ENCODE measurements at places on chromosomes 6 and 20.

GRCh38 chr20:22924949-22925612 is 110.0 kb upstream of the SSTR4 start:
- no peak for DNase-seq

GRCh38 chr6:15316754-15317153 is 70.9 kb downstream of the JARID2 start:
- DNase-seq = no peak

DNA sequence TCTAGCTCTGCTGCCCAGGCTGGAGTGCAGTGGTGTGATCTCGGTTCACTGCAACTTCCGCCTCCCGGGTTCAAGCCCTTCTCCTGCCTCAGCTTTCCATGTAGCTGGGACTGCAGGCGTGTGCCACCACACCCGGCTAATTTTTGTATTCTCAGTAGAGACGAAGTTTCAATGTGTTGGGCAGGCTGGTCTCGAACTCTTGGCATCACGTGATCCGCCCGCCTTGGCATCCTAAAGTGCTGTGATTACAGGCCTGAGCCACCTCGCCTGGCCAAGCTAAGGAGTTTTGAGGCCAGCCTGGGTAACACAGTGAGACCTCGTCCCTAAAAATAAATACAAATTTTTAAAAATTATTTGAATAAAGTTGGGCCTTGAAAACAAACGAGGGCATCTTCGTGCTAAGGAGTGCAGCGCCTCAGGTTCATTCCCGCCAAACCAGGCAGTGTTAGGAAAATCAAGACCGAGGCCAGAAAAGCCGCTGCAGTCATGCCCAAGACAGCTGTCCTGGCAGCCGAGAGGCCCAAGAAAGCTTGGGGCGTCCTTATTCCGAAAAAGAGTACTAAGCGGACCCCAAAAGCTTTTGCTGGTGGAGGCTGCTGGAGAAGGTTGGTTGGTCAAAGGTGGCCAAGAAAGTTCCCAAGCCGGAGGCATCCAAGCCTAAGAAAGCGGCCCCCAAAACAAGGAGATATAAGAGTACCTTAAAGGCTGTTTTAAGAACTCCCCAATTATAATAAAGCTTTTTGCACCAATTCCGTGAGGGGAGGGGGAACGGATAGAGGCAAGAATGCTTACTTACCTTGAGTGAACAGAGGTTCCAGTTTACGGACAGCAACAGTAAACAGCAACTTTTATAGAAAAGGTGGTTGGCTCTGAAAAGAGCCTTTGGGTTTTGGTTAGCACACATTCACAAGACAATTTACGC is 109.0 kb downstream of the HFE start:
- no peak for DNase-seq

GRCh38 chr6:7154341-7155139 is 46.8 kb downstream of the RREB1 start:
- no peak for DNase-seq

DNA sequence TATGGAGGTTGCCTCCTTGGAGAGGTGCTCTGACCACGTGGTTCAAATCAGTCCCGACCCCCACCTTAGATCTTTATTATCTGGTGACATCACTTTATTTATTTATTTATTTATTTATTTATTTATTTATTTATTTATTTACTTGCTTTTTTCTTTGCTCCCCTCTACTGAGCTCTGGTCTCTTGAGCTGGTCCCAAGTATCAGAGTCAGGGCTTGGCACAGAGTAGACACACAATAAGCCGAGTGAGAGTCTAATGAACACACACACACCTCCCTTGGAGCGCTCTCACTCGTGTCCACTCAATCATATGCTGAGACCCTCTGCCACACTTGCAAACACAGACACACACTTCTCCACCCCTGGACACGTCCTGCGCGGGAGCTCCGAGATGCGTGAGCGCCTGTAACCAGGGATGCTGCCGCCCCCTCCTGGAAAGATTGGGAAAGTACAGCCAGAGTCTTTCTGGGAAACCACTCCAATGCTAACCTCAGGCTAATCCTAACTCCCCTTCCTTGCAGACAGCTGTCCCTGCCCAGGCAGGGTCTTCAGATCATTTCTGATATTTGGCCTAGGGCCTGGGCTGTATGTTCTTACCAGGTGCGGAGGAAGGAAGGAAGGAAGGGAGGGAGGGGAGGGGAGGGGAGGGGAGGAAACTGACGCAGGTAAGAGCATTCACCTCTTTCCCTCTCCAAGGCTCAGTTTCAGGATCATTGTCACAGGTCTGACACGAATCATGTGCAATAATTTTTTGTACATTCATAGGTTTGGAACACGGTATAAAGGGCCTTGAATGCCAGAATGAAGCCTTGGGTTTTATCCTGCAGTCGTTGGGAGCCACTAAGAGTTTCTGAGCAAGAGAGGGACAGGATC is 70.9 kb downstream of the STK35 start:
- peak; percentile 64 for DNase-seq

- no peak for DNase-seq
Measured at GRCh38 chr6:4962905-4963304, 40.9 kb downstream of the RPP40 start.

GRCh38 chr20:32832664-32833063 is 12.9 kb downstream of the MAPRE1 start:
- no peak for DNase-seq

DNA sequence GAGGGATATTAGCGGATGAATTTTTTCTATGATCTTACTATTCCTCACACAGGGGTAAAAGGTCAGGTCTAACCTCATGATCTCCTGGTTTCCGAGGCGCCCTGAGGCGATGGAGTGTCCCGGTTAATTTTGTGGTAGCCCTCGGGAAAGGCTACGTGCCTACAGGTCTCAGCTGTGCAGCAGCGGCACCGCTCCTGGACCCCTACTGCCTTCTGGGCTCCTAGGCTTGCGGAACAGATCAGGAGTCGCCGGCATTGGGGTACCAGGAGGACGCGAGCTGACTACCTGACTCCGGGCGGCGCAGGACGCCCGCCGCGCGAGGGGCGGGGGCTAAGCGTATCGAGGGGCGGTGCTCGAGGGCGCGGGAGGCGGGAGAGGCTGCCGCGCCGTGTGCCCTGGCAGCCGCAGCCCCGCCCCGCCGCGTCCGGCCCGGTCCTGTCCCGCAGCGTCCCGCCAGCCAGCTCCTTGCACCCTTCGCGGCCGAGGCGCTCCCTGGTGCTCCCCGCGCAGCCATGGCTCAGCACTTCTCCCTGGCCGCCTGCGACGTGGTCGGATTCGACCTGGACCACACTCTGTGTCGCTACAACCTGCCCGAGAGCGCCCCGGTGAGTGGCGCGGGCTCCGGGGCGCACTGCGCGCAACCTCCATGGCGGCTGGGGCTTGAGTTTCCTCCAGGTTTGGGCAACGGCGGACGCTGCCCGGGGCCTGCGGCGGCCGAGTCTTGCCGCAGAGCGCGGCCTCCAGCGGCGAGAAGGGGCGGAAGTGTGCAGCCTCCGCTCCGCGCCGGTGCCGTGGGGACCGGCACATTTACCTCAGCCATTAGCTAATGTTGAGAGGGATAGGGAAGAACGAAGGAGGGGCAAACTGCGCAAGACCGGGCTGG is at the start of gene NT5DC1:
TSS of gene NT5DC1 (plus strand) at position 435 of the 883 bp plus-strand sequence. CDS start at position 513, 78 bp downstream.
- peak; percentile 77 for DNase-seq

GRCh38 chr6:11700118-11700718 is 78.4 kb downstream of the ADTRP start:
- DNase-seq = no peak

GRCh38 chr6:5992551-5993225 is 14.0 kb downstream of the NRN1 start:
- no peak for DNase-seq

GRCh38 chr6:157561929-157562810 is 181.2 kb downstream of the ZDHHC14 start:
- DNase-seq = no peak

GRCh38 chr6:43667245-43668150 is 20.1 kb downstream of the MRPS18A start:
- DNase-seq = peak; percentile 79

DNA sequence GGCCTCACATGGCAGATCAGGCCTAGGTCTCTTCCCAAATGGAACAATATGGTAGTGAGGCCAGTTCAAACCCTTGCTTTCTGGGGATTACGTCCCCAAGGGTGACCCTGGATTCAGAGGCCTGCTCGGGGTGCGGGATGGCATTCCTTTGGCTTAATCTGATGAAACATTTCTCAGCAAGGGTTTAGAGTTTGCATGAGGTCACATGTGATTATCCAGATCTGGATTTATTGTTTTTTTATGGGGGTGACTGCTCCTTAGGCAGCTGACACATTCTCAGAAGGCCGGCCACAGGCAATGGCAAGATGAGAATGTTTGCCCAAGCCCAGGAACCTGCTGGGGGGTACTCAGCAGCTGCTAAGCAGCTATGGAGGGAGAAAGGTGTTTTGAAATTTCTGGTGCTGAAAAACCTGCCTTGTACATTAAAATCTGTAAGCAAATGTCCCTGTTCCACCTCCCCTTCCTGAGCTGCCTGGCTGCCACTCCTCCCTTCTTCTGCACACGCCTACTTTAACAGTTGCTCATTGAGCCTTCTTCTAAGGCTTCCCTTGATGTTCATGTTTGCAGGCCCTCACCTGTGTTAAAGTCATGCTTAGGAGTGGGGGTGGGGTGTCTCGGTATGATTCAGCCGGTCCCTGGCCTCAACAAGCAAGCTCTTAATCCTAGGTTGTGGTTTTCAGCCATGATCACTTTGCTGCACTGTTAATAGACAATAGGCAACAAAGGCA is 37.9 kb upstream of the FUCA2 start:
- DNase-seq = peak; percentile 54

DNA sequence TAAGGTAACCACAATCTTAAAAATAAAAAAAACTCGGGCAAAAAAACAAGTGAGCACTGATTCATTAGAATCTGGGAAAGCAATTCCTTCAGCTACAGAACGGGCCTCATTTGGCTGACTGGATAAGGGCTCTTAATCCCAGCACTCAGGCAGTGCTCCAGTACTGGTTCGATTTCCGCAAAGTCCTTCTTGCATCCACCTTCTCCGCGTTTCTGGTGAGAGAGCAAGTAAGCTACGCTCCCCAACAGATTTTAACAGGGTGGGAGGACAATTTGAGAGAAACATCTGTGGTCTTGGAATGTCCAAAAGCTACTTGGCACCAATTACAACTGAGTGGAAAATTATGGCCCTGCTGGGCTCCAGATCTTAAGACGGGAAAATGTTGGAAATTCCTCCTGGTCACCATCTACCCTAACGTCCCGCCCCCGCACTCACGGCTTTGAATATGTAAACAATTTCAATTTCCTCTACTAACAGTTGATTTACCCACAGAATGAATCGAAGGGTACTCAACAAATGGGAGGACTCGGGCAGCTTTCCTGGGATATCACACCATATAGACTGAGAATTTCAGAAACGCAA is 18.1 kb upstream of the ZSCAN9 start:
- DNase-seq = no peak

DNA sequence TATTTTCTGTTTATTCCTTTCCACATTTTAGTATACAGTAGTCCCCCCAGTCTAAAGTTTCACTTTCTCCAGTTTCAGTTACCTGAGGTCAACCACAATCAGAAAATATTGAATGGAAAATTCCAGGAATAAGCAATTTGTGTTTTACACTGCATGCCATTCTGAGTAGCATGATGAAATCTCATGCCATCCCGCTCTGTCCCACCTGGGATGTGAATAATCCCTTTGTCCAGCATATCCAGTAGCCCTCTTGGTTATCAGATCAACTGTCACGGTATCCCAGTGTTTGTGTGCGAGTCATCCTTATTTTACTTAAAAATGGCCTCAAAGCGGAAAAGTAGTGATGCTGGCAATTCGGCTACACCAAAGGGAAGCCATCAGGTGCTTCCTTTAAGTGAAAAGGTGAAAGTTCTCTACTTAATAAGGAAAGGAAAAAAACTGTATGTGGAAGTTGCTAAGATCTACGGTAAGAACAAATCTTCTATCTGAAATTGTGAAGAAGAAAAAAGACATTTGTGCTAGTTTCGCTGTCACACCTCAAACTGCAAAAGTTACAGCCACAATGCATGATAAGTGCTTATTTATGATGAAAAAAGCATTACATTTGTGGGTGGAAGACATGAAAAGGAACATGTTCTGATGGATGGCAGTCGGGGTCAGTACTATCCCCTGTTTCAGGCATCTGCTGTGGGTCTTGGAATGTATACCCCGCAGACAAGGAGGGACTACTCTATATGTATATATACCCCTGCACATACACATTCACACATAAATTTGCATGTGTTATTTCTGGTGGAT is 11.3 kb downstream of the NOX3 start:
- DNase-seq = no peak

GRCh38 chr20:2845607-2846006 is 5.1 kb downstream of the VPS16 start:
- DNase-seq = no peak

DNA sequence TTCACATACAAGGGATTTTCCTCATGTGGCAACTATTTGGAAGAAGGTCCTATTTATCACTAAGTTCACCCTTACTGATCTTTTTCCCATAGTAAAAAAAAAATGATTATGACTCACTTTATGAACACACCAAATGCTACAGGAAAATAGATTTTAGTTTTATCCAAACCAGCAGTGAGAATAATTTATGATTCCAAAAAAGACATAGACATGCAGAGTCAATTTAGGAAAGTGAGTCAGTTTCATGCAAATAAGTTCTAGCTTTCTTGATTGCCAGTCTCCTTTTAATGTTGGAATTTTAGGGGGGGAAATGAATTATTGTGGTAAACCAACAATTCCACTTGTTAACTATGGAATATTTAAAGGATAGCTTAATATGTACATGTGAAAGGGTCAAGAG is 64.0 kb upstream of the RNF146 start:
- no peak for DNase-seq

- no peak for DNase-seq
Measured at GRCh38 chr6:142238881-142239280, 62.9 kb upstream of the ADGRG6 start.

GRCh38 chr20:38350879-38351775 is 4.8 kb downstream of the LBP start:
- DNase-seq = no peak

DNA sequence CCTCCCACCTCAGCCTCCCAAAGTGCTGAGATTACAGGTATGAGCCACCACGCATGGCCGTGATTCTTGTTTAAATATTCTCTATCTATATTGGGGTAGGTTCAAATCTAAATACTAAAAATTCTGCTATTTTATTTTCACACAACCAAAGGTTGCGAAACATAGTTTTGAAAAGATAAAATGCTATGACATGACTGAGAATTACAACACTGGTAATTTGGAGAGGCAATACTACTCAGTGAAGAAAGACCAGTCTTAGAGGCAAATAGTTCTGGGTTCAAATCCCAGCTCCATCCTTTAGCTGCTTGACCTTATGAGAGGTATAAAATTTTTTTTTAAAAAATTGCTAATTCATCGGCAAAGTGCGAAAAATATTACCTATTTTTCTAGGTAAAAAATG is 137.0 kb upstream of the PREP start:
- DNase-seq = no peak

DNA sequence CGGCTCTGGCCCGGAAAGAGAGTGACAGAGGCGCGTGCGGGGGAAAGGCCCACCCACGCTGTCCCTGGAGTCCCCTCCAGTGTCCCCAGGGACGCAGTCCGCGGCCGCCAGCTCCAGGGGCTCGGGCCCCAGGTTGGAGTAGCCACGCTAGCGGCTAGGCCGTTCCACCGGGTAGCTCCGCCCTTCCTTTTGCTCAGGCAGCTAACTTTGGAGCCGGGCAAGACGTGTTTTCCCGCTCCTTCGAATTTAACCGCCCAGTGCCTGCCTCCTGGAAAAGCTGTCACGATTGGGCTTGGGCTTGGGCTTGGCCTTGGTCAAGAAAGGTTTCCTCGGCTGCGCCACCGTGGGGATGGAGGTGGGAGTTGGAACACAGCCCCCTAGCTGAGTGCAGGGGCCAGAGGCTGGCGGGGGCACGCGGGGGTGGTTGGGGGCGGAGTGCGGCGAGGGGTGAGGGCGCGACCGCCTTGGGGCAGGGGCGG is 4.7 kb downstream of the LINC00237 start:
- DNase-seq = no peak

- DNase-seq = no peak
Measured at GRCh38 chr6:90708206-90708737, 121.4 kb upstream of the MAP3K7 start.

GRCh38 chr6:78489874-78490273 is 377.5 kb upstream of the IRAK1BP1 start:
- DNase-seq = no peak
